AG20443 (cell line): ENCODE measurements at places on chromosomes 3 and 15.

DNA sequence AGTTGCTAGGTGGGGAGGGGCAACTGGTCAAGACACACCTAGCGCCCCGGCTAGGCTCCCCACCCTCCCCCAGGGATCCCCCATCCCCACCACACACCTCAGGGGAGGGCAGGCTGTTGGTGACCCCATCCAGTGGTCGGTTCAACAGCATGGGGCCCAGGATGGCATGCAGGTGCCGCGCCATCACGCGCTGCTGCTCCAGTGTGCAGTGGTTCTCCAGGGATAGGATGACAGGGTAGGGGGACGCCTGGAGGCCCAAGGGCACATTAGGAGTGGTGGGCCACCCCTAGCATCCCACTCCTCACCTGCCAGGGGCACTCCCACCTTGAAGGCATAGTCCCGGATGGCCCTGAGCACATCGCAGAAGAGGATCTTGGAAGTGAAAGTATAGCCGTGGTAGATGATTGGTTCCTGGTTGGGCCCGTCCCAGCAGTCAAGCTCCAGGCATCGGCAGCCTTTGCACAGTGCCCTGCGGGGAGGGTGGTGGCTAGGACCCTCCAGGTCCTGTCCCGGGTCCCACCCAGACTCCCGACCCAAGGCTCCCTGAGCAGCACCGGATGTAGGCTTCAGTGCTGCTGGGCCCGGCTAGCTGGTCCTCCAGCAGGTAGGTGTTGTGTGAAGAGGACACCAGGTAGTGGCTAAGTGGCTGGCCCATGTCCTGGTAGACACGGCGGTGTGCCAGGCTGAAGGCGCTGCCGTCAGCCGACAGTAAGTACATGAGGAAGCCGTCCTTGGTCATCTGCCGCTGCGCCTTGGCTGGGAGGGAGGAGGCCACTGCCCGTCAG lies 19.4 kb downstream of the VILL start:
- DNase-seq, result no peak

GRCh38 chr15:100889385-100890050 lies 9.9 kb downstream of the ALDH1A3 start:
- peak; percentile 91 for DNase-seq

DNA sequence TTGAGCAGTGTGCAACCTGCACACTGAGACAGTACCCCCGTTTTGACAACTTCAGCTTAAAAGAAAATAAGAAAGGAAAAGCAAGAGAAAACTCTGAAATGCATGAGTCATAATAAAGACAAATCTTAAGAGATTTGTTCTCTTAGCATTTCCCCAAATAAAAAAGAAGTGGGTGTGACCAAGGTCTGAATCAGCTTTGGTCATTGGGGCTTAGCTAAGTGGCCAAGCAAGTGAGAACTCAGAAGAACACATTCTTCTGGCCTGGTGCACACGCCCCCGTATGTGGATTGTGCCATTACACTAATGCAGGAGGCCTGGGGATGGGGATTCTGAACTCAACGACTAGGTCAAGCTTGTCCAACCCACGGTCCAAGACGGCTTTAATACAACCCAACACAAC lies 56.9 kb upstream of the PDZRN3 start:
- peak; percentile 78 for DNase-seq

- DNase-seq, result no peak
Observed at GRCh38 chr3:64489361-64490044, 198.3 kb downstream of the ADAMTS9 start.

DNA sequence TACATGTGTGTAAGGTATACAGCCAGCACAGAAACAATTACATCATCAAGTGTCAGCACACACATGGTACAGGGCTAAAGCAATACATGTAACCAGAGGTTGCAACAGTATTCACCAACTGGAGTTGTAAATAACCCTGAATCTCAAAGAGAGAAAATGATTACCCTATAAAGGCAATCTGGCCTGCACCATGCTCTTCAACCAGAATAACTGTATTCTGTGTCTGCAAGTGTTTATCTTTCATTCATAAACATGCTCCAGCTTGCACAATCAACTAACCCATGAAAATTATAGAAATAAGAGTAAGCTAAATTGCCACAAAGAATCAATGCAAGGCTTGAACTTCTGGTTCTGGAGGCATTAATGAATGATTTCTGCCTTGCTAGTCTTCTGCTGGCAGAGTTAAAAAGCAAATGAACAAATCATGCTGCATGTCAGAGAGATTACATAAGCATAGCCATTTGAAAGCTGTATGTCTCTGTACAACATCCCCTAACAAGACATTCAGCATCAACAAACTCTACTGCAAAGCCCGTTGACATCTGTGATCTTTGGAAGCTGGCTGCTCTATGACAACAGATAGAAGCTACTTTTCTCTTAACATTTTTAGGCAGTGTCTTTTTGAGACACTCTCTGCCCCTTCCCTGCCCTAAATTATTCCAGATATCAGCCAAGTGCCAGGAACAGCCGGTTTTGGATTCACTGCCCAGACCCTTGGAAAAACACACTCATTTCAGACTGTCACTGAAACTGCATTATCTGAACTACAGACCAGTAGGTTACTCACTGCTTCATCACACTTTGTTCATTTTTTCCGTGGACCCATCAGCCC lies 871.0 kb downstream of the OTOL1 start:
- no peak for DNase-seq
